ENCODE measurements at places on chromosomes 2 and 18.

GRCh38 chr2:61493523-61493942 is 22.6 kb upstream of the USP34 start:
- DNase-seq: no peak

GRCh38 chr18:45793264-45793965 is 32.1 kb upstream of the SIGLEC15 start:
- no peak for DNase-seq

DNA sequence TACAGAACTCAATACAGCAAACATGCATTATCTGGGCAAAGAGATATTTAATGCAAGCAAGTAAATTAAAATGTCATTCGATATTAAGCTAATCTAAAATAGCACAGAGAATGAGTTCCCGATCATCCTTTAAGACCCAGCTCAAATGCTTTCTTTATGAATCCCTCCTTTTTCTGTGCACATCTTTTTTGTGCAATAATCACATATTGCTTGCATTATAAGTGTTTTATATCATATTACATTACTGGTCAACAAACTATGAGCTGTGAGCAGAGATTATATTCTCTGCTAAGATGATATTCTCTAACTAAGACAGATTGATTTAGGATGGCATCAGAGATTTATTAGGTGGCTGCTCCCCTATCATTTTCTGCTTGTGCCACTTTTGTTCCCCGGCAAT is 146.1 kb downstream of the ERBB4 start:
- DNase-seq: no peak

- no peak for DNase-seq
Measured at GRCh38 chr2:216601632-216602409, 31.4 kb upstream of the IGFBP2 start.

GRCh38 chr2:41920181-41920580 is 127.6 kb upstream of the PKDCC start:
- no peak for DNase-seq

- DNase-seq: no peak
Measured at GRCh38 chr18:72869226-72870185, 1.7 kb upstream of the NETO1 start.

- no peak for DNase-seq
Measured at GRCh38 chr2:163553601-163554000, 182.2 kb downstream of the FIGN start.

- DNase-seq: no peak
Measured at GRCh38 chr18:55763298-55763697, 175.3 kb upstream of the TCF4 start.

GRCh38 chr18:39389800-39390379 is 1824.3 kb upstream of the CELF4 start:
- DNase-seq: no peak

DNA sequence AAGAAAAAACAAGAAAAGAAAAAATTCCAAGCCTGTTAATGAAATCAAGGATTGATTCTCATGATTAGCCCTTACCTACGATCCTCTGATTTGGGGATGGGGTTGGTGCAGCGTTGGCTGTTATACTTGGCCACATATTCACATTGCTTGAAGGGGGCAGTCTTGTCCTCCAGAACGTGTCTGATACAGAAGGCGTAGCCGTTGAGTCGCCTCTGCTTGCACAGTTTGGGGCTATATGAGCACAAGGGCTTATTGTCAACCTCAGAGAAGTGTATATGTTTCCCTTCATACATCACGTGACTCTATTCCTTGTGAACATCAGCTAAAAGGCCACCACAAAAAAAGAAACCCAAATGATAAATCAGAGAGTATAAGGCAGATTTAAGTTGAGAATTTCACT is 23.2 kb downstream of the INO80D start:
- DNase-seq: no peak

- DNase-seq: no peak
Measured at GRCh38 chr2:71130905-71131244, 441 bp downstream of the MPHOSPH10 start.

DNA sequence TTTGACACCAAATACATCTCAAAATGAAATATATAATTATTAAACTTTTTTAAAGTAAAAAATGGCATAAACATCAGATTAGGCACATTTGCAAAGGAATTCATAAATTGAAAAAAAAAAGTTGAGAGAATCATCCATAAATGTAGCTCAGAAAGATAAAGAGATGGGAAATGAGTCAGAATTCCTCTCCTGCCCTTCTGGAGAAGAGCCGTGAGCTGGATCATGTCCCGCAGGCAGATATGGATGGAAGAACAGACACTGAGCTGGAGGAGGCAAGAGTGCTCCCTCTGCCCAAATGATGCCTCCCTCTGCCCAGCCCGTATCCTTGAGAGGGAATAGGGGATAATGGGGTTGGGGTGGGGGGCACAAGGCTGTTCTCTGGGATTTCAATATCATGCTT is 190.9 kb downstream of the TFCP2L1 start:
- no peak for DNase-seq

DNA sequence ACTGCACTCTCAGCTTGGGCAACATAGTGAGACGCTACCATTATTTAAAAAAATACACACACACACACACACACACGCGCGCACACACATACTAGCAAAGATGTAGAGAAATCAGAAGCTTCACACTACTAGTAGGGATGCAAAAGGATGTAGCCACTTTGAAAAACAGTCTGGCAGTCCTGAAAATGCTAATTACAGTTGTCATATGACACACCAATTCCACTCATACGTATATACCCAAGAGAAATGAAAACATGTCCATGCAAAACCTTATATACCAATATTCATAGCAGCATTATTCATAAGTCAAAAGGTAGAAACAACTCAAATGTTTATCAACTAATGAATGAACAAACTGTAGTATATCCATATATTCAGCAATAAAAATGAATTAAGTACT is 90.3 kb downstream of the SLC25A12 start:
- no peak for DNase-seq

DNA sequence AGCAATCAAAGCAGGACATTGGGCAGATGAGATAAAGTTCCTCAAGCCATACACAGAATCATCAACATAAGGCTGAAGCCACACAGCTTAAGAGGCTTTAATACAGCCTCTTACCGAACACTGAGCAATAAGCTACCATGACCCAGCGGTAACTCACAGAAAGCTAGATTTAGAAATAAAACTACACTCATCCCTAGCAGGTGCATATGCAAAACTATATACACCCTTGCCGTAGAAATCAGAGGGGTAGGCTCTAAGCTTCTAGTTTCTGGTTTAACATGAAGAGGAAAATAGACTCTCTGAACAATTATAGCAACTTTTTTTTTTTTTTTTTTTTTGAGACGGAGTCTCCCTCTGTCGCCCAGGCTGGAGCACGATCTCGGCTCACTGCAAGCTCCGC is 428.8 kb upstream of the FIGN start:
- DNase-seq: no peak

- DNase-seq: no peak
Measured at GRCh38 chr2:187446711-187447110, 1.3 kb downstream of the CALCRL start.

DNA sequence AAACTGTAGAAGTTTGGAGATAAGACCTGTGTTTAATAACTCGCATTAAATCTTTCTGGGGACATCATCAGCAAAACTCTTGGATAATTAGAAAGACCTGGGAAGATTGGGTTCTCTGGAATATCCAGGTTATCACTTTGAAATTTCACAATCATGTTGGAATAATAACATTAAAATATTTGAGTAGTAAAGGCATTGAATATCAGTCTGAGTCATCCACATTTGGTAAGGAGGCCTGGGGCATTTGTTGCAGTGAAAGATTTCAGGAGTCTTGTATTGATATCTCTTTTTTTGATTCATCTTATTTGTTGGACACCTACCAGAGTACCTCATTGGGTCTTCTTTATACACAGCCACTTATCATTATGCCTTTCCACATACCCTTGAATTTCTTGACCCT is 95.9 kb downstream of the EPB41L5 start:
- no peak for DNase-seq

GRCh38 chr2:141899740-141900139 is 231.1 kb downstream of the LRP1B start:
- DNase-seq: no peak

DNA sequence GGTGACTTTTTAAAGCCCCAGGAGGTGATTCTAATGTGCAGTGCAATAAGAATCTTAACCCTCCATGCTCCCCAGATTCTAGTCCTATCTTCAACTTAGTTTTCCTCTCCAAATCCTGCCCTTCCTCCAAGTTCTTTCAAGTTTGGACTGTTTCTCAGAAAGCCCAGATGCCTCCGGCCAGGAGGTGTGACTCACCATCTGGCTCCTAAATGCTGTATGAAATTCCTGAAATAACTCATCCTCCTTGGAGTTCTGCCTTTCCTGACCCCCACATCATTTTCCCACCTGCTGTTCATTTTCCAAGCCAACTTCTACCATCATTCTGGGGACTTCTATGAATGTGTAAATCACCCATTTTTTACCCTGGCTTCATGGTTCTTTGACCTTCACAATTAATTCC is 118.2 kb upstream of the NOL4 start:
- DNase-seq: no peak

- DNase-seq: no peak
Measured at GRCh38 chr2:121089166-121089510, 195.9 kb downstream of the TFCP2L1 start.

DNA sequence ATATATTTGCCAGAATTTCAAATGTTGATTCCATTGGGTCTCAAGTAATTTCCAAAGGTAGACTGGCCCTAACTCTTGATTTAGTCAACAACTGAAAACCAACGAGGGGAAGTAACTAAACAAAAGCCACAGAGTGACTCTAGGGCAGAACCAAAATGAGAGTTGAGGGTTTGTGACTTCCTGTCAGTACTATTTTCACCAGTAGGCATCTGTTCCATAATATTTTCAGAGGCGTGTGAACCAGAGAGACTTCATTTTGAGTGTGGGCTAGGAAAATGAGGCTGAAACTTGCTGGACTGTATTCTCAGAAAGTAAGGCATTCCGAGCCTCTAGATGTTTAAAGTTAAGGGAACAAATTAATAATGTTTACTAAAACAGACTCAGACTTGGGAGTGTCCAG is 70.6 kb downstream of the GDF7 start:
- no peak for DNase-seq

DNA sequence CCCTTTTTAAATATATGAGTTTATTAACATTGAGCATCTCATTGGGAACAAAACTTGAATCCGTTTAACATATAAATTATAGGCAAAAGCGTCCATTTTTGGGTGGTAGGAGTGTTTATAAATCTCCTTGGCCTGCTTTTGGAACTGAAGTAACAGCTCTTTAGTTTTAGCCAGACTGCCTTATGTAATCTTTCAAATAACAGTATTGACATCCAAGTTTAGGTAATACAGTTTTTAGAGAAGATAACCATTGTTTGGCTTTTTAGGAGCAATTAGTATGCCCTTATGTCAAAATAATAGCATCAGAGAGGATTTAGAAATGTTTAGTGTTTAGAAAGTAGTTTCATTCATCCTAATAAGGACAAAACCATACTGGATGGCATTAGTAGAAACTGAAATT is 361.9 kb downstream of the ARHGAP15 start:
- no peak for DNase-seq

DNA sequence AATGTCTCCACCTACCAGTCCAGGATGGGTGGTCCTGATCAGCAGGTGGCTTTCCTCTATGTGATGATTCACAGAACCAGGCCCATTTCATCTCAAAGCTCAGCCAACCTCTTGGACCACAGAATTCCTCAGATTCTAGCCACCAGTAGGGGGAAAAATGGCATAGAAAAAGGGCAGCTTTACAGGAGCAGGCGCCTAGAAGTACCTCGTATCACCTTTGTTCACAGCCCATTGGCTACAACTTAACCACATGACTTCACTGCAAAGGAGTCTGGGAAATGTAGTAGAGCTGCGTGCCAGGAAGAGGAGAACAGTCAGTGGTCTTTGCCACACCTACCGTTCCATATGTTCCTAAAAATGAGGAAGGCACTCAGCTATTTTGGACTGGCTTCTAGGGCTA is 62.8 kb upstream of the DTNA start:
- DNase-seq: no peak

GRCh38 chr2:237858294-237859081 is 935 bp upstream of the RAMP1 start:
- DNase-seq: no peak

DNA sequence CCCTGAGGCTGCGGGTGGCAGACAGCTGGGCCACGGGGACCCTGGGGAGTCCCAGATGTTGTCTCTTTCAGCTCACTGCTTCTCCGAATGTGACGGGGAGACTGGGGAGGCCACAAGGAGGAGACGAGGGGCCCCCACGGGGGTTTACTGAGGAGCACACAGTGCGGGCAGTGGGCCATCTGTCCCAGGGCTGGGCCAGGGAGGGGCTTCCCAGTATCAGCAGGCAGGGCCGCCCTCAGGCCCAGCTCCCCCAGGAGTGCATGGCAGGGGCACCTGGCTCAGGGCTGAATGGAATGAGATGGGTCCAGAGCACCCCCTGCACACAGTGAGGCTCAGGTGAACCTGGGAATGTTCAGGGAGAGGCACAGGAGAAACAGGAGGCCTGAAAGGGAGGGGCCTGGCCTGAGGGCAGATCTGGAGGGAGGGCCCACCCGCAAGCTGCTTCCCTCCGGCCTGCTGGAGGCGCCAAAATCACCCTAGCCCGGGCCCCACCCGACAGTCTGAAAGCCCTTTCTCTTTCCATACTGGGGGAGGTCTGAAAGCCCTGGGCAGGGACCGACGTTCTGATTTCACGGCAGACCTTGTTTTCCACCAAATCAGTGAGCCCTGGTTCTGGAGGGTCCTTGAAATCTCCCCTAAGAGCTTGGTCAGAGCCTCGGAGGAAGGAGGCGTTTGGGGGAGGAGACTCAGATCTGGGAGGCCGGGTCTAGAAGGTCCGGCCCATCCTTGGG is 35.5 kb upstream of the PTMA start:
- no peak for DNase-seq

DNA sequence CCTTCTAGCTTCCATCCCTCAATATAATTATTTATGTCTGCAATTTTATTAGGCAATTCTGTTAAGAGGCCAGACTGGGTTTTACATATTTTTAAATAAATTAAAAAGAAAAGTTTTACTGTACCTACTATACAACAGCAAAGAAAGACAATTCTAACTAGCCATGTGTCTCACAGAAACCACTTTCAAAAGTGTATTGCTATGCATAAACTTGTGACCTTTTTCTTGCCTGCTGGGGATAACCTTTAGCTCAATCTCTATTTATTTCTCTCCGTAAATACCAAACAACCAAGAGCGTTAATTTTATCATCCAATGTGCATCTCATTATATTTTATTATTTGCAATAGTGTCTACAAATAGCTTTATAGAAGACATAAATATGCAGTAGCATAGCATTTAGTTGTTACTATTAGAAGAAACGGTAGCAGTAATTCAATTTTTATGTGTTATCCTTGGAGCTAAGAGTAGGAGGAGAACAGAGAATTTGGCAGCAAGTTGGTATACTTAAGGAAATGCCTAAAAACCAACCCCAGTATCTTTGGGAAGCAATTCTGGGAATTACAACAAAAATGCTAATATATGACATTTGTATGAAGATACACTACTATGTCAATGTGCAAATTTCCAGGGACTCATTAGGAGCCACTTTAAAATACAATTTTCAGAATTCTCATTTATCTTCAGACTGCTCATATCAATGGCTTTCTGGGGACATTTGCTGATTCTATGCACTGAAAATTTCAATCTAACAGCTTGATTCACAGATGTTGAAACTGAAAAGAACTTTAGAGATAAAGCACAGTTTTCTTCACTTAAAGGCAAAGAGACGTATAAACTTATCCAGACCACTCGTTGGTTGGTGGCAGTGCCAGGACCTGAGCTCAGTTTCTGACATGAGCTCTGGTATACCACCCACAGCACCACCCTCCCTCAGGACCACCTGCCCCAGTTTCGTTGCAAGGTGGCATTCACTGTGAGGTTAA is 23.0 kb upstream of the RTN4 start:
- DNase-seq: no peak
